ENCODE measurements at places on chromosomes 5 and 9.

GRCh38 chr5:129747572-129748407 lies at the start of gene MINAR2:
TSS of gene MINAR2 (plus strand) at chr5:129748094. CDS start at chr5:129748191, 97 bp downstream.
- no peak for DNase-seq

DNA sequence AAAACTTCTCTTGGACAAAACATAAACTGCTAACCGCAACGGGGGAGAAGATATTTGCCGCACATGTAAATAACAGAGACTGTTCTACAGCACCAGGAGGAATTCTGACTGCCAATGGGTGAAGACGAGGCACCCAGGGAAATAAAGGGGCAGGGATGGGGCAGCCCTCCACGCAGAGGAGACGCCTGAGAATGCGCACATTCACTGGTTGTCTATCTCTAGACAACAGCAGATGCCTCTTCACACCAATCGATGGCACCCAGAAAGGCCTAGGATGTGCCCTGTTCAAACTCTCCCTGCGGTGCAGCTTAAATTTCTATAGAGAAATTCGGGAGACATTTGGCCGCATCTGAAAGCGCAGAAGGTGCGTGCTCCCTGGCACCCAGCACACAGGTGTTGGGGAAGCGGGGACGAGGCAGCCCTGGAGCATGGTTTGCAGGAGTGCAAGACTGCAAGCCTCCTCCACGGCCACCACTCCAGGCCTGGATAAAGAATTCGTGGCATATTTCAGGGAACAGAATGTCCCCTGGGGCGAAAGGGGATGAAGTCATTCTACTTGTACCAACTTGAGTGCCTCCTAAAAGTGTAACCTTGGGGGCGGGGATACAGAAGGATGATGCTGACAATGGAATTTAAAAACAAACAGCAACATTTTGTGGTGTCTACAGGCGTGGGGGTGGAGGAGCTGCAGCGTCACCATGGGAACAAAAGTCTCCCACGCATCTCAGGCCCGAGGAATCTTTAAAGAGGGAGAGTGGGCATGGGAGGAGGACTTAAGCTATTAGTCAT lies 6.3 kb upstream of the IRX2 start:
- no peak for DNase-seq

- no peak for DNase-seq
These were observed 26.1 kb downstream of the DNAI1 start for GRCh38 chr9:34484678-34485077.

DNA sequence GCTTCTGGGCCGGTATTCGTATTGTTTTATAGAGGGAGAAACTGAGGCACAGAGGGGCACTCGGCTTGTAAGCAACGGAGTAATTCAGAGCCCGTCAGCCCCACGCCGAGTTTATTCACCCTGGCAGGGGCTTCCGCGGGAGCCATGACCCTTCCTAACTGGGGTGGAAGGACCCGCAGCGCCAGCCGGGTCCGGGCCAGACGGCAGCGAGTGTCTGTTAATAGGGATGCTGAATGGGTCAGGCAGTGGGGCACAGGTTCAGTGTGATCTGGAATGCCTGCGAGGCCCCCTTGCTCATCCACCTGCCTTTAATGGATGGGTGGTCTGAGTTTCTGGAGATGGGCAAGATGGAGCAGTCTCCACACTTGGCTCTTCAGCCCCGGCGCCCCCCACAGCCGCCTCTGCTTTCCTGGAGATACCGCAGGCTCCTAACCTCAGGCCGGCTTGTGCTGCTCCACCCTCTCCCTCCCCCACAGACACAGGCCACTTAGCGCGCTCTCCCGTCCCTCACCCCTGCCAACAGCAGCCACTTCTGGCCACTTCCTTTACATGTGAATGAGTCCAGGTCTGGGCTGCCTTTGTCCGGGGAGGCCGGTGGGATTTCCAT lies 147.1 kb downstream of the ERCC6L2 start:
- no peak for DNase-seq

GRCh38 chr5:16772556-16772955 lies 155.8 kb upstream of the RETREG1 start:
- no peak for DNase-seq

GRCh38 chr9:124741662-124742061 lies 29.4 kb downstream of the NR6A1 start:
- DNase-seq: no peak

- DNase-seq: no peak
These were observed 51.2 kb upstream of the TRIM32 start for GRCh38 chr9:116635908-116636307.

DNA sequence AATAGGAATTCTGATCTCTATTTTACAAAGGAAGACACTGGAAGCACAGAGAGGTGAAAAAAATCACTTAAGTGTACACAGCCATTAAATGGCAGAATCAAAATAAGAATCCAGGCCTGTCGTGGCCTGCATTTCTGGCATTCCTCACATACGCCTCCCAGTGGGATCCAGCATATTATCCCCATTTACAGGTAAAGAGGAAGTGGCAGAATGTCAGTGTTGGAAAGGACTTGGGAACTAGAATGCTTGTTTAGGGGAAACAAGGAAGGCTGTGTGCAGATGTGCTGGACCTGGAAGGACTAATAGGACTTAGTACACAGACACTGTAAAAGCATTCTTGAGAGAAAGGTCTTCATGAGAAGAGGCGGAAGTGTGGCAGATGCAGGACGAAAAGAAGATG lies 241.8 kb downstream of the TRIM32 start:
- no peak for DNase-seq

GRCh38 chr5:99724732-99725290 lies 796.0 kb upstream of the CHD1 start:
- no peak for DNase-seq

DNA sequence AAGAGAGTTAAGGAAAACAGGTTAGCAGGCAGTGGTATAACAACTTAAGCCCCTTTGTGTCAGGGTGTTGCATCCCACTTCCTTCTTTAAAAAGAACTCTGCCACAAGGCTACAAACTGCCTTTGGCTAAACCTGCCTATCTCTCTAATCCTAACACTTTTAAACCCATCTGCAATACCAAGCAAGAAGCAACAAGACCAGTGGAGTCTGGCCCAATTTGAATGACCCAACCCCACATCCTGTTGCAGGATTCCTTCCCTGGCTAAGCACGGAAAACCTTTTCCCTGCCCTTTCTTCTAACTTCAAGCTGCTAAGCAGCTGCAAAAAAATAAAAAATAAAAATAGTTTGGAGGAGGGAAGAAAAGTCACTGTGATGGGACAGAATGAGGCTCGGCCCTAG lies 27.1 kb downstream of the ABCA1 start:
- no peak for DNase-seq

GRCh38 chr5:115607935-115608334 lies 5.7 kb upstream of the TICAM2 start:
- no peak for DNase-seq

DNA sequence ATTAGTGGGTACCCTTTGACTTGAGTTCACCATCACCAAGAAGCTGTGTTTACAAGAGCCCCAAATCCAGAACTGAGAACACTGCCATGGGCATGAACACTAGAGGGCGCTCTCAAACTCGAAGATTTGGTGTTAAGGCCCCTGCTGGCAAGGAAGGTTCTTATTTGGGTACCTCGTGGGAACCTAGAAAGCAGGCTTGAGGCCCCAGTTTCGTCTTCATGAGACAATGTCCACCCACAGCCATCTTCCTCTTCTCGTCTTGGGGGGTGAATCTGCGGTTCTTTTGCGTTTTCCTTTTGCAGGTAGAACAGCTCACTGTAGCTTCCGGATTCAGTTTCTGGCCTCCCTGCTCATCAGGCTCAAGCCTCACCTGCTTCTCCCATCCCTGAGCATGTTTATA lies 184.0 kb downstream of the SEMA5A start:
- peak; percentile 2 for DNase-seq

- DNase-seq: no peak
These were observed 115.0 kb upstream of the RUSC2 start for GRCh38 chr9:35374910-35375309.

DNA sequence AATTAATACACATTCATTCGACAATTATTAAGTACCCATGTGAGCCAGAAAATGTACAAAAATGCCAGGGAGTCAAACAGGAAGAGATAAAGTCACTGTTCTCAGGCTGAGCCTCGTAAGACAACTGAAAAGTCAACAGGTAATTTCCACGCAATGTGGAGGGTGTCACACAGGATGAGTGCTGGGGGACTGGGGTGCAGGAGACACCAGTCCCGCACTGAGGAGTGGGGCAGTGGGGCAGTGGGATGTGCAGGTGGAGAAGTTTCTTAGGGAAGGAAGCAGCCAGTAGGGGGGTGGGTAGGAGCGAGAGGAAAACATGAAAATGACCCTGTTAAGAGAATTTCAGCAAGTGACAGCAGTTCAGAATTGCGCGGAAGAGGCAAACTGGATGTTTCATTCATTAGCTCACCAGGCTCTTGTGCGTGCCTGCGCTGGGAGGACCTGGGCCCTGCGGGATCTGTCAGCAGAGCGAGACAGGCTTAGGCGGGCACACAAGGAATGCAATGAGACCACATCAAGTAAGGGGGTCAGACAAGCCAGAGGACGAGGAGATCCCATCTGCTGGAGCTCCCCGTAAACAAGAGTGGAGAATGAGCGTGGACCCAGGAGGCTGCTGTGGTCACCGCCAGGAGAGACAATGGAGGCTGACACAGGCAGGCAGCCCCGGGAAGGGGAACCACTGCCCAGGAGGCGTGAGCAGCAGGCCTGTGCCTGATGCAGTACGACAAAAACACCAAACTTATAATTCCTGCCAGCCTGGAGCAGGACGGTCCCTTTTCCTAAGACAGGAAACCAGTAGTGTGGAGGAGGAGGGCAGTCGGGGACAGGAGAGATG lies 21.0 kb downstream of the CAMSAP1 start:
- no peak for DNase-seq

GRCh38 chr5:141785135-141785534 lies 93.1 kb downstream of the PCDH1 start:
- no peak for DNase-seq

GRCh38 chr5:178111925-178112324 lies 1.4 kb upstream of the N4BP3 start:
- DNase-seq: no peak

- DNase-seq: no peak
These were observed 65.6 kb downstream of the POU5F2 start for GRCh38 chr5:93675460-93676450.

DNA sequence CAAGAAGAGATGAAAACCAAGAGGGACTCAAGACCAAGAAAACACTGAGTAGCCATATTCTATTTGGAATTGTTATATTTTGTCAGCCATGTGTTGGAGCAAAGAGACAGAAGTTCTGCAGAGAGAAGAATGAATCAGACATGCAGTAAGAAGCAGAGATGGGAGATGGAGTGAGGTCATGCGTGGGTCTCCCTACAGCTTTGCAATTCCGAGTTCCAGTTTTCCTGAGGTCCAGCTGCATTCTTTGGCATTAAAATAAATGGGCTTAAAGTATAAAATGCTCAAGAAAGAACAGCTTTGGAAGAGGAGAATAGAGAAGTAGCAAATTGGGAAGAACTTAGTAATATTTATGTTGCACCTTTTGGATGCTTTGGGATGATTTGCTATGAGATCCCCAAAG lies 361.6 kb downstream of the NPR3 start:
- DNase-seq: no peak

- DNase-seq: no peak
These were observed 35.0 kb downstream of the ACTBL2 start for GRCh38 chr5:57447658-57448057.

DNA sequence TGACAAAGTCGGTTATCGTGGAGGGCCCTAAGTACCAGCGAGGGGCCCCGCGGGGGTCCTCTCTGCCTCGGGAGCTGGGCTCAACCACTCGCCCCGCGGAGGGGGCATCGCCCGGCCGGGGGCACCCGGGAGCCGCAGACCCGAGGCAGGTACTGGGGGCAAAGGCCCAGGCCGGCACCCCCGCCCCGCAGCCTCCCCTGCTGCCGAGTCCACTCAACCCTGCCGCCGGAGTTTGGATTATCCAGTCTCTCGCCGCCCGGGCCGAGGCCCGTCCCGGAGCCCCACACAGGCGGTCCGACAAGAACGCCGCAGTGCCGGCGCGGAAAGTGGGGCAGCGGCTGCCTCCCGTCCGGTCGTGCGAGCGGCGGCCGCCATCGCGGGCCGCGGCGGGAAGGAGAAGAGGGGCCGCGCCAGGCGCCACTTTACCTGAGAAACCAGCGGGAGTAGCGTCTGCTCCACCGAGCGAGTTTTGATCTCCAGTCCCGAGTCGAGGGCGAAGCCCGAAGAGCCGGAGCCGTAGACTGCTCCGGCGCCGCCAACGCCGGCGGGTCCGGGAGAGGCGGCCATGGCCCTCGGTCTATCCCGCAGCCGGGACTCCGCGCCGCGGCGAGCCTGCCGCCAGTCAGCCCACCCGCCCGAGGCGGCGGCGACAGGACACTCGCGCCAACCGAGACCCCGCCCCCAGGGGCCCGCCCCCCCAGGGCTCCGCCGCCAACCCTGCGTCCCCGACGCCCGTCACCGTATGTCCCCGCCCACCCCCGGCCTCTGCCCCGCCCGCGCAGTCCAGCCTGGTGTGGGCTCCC lies at the start of gene CTNNAL1:
TSS of gene CTNNAL1 (minus strand) at position 624 of the 803 bp plus-strand sequence. CDS start at position 567, 57 bp downstream.
- DNase-seq: peak; percentile 72

GRCh38 chr5:173035904-173036707 lies 20.0 kb upstream of the CREBRF start:
- no peak for DNase-seq

DNA sequence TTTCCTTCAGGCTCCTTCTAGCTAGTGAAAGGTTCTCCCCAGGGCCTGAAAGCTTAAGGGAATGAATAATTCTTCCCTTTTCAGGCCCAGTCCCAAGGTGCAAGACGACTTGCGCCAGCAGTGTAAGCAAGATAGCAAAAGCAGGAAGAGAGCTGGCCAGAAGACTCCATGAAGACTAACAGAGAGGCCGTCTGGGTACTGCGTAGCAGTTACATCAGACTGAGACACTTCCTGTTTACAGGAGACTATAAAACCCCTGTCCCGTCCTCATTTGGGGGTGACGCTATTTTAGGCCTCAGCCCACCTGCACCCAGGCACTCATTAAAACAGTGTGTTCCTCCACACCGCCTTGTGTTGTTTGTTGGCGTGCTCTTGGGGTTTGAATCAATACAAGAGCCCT lies 90.7 kb upstream of the MOCS2 start:
- no peak for DNase-seq

DNA sequence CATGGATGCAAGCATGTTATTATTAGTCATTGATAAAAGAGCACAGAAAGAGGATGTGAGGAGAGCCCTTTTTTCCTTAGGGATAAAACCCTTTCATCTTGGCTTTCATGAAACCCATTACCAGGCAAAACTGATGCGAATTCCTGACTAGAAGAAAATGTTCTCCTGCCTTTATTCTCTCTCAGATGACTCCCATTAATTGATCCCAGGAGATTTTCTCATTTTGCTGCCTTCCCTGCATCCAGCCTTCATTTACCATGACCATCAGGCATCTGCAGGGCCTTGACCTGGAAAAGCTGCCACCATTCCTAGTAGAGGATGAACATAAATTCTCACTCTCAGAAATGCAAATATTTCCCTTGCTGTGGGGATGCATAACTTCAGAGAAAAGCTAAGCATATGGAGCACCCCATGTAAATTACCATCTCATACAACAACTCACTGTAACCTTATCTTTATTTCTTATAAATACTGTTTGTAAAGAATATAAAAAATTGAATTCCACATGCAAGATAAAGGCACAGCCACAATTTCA lies 176.5 kb downstream of the PDE4D start:
- DNase-seq: no peak

Measured in bone marrow (tissue), 2 donors.